ENCODE measurements at places on chromosomes 13 and 19.

DNA sequence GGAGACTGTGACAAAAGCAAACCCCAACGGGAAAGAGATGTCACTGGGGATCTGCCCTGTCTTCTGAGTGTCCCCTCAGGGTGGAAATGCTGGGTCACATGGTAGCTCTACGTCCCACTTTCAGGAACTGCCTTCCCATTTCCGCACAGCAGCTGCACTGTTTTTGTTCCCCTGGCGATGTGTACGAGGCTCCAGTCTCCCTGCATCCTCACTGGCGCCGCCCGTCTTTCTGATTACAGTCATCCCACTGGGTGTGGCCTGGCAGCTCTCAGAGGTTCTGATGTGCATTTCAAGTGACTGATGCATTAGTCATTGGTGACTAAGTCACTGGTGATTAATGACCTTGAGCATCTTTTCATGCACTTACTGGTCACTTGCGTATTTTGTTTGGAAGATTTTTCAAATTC is 21.2 kb downstream of the PCID2 start:
- DNase-seq: peak; percentile 69

- DNase-seq: no peak
Measured at GRCh38 chr13:51212758-51213157, 9.4 kb upstream of the FAM124A start.

DNA sequence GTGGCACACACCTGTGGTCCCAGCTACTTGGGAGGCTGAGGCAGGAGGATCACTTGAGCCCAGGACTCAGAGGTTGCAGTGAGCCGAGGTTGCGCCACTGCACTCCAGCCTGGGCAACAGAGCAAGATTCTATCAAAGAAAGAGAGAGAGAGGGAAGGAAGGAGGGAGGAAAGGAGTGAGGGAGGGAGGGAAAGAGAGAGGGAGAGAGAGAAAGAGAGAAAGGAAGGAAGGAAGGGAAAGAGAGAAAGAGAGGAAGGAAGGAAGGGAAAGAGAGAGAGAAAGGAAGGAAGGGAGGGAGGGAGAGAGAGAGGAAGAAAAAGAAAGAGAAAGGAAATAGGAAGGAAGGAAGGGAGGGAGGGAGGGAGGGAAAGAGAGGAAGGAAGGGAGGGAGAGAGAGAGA is 12.4 kb downstream of the NRTN start:
- no peak for DNase-seq

DNA sequence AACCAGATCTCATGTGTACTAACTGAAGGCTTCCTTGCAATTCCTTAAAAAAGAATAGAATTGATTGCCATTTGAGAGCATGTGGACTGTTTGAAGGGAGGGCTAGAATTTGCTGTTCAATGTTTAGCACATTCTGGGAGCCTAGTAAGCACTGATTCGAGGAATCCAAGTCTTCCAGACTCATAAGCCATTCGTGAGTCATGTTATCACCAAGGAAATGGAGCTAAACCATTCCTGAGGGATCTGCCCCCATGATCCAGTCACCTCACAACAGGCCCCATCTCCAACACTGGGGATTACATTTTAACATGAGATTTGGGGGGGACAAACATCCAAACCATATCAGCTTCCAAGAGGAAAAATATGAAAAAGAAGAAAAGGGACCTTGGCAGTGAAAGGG is 276.4 kb downstream of the KCNRG start:
- DNase-seq: no peak

DNA sequence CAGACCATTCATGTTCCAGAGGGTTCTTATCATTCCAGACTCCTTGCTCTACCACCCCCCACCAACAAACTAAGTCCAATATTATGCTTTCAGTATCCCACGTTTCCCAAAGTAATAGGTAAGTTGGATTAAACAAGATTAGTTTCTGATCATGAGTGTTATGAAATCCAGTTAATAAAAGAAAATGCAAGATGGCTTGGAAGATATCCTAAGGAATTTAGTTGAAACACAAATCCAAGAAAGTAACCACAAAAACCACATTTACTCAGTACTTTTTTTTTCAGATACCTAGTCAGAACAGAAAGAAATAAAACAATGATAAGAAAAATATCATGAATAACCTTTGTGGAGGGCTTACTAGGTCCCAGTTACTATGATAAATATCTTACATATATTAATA is 119.4 kb upstream of the MIR17HG start:
- DNase-seq: no peak

DNA sequence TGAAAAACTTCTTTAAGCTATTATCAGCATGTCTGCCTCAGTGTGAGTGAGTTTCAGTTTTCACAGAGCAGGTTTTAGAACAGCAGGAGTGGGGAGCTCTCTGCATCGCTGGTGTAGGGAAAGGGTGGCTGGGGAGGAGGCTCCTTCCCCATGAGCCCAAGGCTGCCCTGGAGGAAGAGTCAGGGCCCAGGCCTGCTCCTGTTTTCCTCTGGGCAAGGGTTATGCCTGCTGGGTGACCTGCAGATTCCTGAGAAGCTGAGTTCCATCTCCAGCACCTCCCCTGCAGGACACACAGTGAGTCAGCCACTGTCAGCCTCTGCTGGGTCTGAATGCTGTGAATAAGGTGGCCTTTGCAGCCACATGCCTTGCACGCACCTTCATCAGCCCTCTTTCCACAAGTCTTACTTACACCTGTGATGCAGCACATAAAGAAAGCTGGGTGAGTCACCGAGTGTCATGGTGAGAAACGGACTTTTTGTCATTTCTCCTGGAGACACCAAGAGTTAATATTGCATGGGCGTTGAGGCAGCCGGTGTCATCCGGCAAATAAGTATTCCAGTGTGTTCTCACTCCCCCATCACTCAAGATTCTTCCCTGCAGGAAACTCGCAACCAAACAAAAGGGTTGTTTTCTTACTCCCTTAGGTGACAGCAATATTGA is 186.4 kb upstream of the KL start:
- no peak for DNase-seq

DNA sequence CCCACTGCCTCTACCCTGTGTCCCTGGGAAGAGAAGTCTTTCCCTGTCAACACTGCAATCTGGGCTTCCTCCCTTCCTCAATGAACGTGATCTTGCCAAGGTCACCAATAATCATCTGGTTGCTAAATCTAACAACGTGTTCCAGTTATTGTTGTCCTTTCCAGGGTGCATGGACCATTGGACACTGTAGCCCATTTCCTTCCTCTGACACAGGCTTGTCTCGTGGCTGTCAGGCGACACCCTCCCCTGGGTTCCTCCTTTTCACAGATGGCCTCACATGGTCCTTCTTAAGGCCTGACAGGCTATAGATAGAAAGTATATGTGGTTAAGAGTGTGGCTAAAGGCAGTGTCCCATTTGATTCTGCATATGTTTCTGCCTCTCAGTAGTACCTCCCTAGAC is 67.7 kb upstream of the STARD13 start:
- DNase-seq: no peak

DNA sequence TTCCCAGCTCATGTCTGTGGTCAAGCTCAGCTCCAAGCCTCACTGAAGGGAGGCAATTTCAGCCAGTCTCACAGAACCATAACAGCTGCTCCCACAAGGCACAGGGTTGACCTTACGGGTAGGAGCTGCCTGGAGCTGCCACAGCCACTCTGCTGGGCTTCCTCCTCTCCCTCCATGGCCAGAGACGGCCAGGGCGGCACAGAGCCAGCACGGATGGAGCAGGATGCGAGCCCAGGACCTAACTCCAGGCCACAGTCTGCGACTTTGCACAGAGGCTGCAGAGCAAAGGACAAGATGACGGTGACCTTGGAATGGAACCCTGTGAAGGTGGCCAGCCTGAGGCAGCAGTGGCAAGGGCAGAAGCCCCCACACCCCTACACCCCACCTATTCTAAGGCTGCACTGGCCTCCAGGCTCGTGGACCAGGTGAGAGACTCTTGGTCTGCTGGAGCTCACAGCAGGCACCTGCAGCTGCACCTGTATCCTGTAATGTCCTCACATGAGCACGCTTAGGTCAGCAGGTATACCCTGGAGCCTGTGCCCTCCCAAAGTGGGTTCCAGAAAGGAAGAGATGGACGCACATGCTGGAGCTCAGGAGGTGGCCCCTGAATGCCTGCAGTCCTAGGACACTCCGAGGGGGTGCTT is 29.6 kb downstream of the ADPRHL1 start:
- no peak for DNase-seq

- DNase-seq: no peak
Measured at GRCh38 chr13:80400865-80401426, 60.0 kb upstream of the SPRY2 start.

All from stimulated activated CD4-positive, alpha-beta T cell treated with anti-CD3 and anti-CD28 coated beads, TNF-alpha, amount 100 ng/mL, for 24 hours (primary cell).